Cortex of kidney (tissue), 1 donor: ENCODE measurements at places on chromosomes 13 and 19.

- DNase-seq: no peak
Measured at GRCh38 chr13:42487221-42487620, 86.7 kb upstream of the TNFSF11 start.

- DNase-seq: no peak
Measured at GRCh38 chr19:39246951-39247669, 1.5 kb downstream of the IFNL4 start.

- no peak for DNase-seq
Measured at GRCh38 chr19:7832781-7833180, 2.8 kb downstream of the EVI5L start.

- DNase-seq: no peak
Measured at GRCh38 chr19:815775-816499, 5.8 kb downstream of the PLPPR3 start.

GRCh38 chr13:29499506-29500165 lies 95.9 kb downstream of the SLC7A1 start:
- DNase-seq: no peak

DNA sequence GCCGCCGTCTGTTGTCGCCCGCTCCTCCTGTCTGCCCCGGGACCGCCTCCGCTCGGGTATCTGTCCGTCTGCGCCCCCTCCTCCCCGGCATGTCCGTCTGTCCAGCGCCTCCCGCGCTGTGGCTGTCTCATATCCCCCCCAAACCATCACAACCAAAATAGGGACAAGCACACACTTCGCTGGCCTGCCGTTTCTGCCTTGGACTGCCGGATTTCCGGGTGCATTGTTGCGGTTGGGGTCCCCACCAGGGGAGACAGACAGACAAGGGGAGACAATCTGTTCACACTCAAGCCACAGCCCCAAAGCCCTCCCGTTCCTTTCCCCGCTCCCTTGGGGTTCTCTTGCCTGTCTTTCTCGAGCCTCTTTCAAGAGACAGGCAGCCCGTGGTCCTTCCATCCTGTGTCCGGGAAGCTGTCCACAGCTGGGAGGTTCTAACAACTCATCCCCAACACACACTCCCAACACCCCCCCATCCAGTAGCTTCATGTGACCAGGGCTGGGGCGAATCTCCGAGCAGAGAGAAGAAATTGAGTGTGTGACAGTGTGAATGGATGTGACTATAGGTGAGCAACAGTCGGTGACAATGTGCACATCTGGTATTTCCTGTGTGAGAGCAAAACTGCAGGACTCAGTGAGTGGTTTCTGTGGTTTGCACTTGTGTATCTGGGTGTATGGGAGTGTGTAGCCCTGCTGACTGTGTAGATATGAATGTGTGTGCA lies 16.5 kb upstream of the FOSB start:
- no peak for DNase-seq
